ENCODE measurements at places on chromosomes 4 and X.

GRCh38 chr4:168923526-168924194 lies 86.4 kb downstream of the CBR4 start:
- peak; percentile 49 for DNase-seq

DNA sequence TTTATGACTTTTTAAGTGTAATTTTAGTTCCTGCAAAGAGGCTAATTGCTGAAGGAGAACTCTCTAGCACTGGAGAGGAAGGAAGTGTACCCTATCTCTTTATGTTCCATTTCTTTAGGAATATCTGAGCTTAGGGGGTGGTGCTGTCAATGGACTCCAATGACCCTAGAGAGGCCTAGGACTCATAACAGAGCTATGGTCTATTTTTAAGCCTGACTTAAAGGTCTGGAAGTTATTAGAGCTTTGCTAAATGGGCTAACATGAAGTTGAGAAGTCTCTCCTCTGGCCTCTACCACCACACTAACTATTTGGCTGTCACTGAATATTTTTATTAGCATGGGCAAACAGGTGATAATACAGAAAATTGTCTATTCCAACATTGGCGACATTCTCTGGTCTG lies 152.2 kb downstream of the SPATA18 start:
- no peak for DNase-seq

GRCh38 chrX:3712051-3712869 lies 1.2 kb downstream of the PRKX start:
- no peak for DNase-seq

- no peak for DNase-seq
Observed at GRCh38 chr4:33107814-33108213, 2387.6 kb downstream of the PCDH7 start.

DNA sequence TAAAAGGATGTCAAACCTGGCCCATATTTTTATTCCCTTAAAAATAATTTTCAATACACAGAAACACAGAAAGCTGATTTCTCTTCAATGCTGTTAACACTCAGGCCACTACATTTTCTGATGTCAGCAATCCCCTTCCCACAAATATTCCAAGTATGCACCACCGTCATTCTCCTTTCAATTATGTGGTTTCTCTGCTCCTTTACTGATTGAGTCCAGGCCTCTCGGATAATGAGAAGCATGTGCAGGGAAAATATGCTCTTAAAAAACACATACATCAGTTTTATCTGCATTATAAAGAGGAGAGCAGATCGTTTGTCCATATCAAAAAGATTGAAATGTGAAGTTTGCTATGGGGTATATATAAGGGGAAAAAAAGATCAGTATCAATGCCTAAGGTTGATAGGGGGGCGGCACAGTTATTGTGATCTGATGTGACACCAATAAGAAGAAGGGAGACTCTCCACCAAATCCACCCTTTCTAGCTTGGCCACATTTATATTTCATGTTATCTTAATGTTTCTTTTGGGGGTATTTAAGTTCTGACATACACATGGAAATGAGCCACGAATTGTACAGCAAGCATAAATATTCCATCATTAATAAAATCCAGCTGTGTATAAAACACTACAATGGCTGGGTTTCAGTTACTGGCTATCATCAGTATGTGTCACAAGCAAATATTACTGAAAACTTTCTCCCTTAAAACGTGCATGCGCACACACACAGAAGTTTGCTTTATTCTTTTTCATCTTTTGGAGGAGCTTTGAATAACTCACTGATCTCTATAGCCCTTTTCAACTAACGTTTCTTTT lies 6.4 kb downstream of the AMOT start:
- no peak for DNase-seq

GRCh38 chrX:29478336-29479069 lies 736.9 kb upstream of the MAGEB2 start:
- no peak for DNase-seq

GRCh38 chr4:106261980-106262379 lies 54.0 kb downstream of the TBCK start:
- DNase-seq = no peak

GRCh38 chr4:143224255-143224654 lies 39.5 kb downstream of the USP38 start:
- no peak for DNase-seq

- DNase-seq = no peak
Observed at GRCh38 chr4:100430451-100430850, 87.4 kb downstream of the EMCN start.

DNA sequence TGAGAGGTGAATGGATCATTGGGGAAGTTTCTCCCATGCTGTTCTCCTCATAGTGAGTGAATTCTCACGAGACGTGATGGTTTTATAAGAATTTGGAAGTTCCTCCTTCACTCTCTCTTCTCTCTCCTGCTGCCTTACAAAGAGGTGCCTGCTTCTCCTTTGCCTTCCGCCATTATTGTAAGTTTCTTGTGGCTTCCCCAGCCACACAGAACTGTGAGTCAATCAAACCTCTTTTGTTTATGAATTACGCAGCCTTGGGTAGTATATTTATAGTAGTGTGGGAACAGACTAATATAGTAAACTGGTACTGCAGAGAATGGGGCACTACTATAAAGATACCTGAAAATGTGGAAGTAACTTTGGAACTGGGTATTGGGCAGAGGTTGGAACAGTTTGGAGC lies 7.8 kb upstream of the CTAG2 start:
- no peak for DNase-seq

- no peak for DNase-seq
Observed at GRCh38 chr4:7766661-7767345, 172.9 kb downstream of the AFAP1 start.

DNA sequence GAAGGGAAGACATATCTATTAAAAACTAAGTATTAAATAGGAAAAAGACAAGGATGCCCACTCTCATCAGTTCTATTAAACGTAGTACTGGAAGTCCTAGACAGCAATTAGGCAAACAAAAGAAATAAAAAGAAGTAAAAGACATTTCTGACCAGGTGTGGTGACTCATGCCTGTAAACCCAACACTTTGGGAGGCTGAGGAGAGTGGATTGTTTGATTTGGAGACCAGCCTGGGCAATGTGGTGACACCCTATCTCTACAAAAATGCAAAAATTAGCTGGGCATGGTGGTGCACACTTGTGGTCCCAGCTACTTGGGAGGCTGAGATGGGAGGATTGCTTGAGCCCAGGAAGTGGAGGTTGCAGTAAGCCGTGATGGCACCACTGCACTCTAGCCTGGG lies 1071.8 kb downstream of the FAT4 start:
- DNase-seq = no peak

DNA sequence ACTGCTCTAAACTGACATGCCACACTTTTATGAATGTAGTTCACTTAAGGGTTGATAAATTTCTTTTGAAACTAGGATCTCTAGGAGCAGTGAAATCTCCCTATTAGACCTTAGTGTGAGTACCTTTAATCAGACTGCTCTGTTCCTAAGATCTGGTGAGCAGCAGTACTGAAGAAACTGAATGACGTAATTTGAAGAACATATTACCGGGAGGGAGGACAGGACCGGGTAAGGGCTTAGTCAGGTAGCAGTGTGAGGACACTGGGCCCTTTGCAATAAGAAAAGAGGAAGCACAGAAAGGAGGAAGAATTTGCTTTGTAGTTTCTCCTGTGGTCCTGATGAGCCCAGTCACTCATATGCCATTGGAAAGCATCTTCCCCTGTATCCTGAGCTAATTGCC lies 255.2 kb downstream of the THOC2 start:
- DNase-seq = no peak

Data from right renal pelvis (tissue), 4 donors.